ENCODE measurements at places on chromosomes 16 and 17. TPM values are rescaled to one million over a fixed set of nuclear protein-coding genes. Genes with fewer than 3 reads are reported as not detected.
A peak's percentile ranks its signal among the peaks of the same experiment; 100 is the strongest.

The PRR15L gene
- not detected for total RNA-seq

The PRRT2 gene
- 6.7 TPM for total RNA-seq

The CLEC3A gene
- total RNA-seq: not detected

The CCL4 gene
- 21.8 TPM for total RNA-seq

The TMEM92 gene
- total RNA-seq: 28.2 TPM

The RCVRN gene
- not detected for total RNA-seq

- DNase-seq: no peak
- H3K4me1 ChIP-seq: peaks cover 4% of the 10 kb centered on the region
- no peak overlapping the region for H3K27ac ChIP-seq
- no peak overlapping the region for H3K4me3 ChIP-seq
- H3K36me3 ChIP-seq: no peaks in the 10 kb centered on the region
Measured at GRCh38 chr17:21463779-21464407, 87.7 kb downstream of the KCNJ12 start.

- peaks cover 3% of the 10 kb centered on the region for H3K27me3 ChIP-seq
- H3K27ac ChIP-seq: no peak overlapping the region
- no peaks in the 10 kb centered on the region for H3K4me1 ChIP-seq
- H3K4me3 ChIP-seq: no peak overlapping the region
- no peaks in the 10 kb centered on the region for H3K36me3 ChIP-seq
Measured at GRCh38 chr16:82358606-82359221, 188.7 kb upstream of the MPHOSPH6 start.

DNA sequence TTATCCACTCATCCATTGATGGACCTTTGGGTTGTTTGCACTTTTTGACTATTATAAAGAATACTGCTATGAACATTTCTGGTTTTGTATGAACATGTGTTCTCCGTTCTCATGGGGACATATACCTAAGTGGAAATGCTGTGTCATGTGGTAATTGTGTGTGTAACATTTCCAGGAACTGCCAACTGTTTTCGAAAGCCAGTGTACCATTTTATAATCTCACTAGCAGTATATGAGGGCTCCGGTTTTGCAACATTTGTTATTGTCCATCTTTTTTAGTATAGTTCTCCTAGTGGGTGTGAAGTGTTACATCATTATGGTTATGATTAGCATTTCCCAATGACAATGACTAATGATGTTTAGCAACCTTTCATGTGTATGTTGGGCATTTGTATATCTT lies 5.1 kb upstream of the TRIM25 start:
- H3K27ac ChIP-seq: no peak overlapping the region
- DNase-seq: no peak
- no peaks in the 10 kb centered on the region for H3K27me3 ChIP-seq
- no peaks in the 10 kb centered on the region for H3K36me3 ChIP-seq

DNA sequence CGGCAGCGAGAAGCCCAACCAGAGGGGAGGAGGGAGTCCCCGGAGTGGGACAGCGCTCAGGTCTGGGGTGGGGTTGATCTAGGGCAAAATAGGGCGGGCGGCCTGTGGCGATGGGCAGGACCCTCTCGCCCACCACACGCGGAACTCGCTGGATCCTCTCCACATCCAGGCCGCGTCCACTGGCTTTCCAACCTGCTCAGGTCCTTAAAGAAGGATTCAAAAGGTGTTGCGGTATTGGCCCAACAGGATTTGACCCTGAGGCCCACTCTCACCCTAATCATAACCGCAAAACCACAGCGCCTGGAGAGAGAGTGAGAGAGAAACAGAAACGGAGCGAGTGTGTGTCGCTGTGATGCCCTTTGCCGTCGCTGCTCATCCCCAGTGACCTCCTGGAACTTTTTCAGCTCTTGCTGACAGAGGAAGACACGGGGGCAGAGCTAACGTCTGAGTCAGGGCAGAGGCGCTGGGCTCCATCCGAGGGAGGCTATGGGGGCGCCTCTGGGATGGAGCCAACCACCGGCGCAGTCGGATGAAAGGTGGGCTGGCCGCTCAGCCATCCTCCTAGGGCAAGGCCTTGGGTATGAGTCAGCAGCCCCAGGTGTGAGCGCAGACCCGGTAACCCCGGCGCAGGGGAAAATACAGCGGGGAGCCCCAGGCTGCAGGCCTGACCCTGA lies 16.7 kb upstream of the OR1F1 start:
- H3K27me3 ChIP-seq: peaks cover 50% of the 10 kb centered on the region
- DNase-seq: no peak
- H3K27ac ChIP-seq: no peak overlapping the region
- no peak overlapping the region for H3K4me3 ChIP-seq
- H3K36me3 ChIP-seq: no peaks in the 10 kb centered on the region

DNA sequence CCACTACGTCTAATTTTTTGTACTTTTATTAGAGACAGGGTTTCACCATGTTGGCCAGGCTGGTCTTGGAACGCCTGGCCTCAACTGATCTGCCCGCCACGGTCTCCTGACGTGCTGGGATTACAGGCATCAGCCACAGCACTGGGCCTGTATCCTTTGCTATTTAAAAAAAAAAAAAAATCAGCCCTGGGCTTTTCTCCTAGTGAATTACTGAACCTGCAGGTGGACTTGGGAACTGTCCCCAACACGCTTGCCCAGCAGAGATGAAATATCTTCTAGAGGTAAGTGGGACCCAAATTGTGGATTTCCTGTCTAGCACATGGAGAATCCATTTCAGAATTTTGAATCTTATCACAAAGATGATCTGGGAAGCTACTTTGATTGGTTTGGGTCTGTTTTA lies 14.8 kb downstream of the CNOT1 start:
- no peaks in the 10 kb centered on the region for H3K27me3 ChIP-seq
- peaks cover 13% of the 10 kb centered on the region for H3K4me1 ChIP-seq
- H3K27ac ChIP-seq: peak overlapping the region; percentile 30
- DNase-seq: no peak
- peaks cover 12% of the 10 kb centered on the region for H3K36me3 ChIP-seq

GRCh38 chr16:23072084-23072599 lies 77.1 kb downstream of the USP31 start:
- DNase-seq: peak; percentile 72
- peaks cover 28% of the 10 kb centered on the region for H3K4me1 ChIP-seq
- H3K27me3 ChIP-seq: no peaks in the 10 kb centered on the region
- peak overlapping the region; percentile 34 for H3K4me3 ChIP-seq
- peak overlapping the region; percentile 90 for H3K27ac ChIP-seq

DNA sequence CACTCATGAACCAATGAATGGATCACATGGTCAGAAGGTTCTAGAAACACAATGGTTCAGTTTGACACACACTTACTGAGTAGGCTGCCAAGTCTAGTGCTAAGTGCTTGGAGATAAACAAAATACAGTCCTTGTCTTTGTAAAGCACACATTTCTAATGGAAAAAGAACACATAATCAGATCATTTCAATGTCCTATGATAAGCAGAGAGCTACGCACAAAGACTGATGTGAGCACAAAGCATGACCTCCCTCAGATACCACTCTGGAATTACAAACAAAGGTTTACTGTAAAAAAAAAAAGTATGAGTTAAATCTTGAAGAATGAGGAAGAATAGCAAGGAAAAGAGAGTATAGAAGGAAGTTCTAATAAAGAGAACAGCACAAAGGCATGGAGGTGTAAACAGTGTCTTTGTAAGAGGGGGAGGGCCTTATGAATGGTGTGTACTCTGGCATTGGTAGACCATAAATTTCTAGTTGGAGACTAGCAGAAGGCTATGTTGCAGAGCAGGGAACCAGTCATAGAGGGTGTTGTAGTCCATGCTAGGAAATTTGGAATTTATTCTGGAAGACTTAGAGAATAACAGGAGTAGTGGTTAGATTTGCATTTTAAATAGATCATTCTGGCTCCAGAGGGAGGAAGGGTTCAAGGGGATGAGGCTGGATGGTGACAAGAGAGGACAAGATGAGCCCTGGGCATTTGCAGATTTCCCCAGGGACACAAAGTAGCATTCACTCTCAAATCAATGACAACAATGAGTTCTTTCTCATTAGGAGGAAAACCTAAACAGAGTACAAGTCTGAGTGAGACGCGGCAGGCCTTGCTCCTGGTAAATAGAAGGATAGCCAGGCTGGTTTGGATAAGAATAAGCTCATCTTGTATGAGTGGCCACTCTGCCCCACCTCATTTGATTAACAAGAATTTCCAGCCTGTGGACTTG lies 468.0 kb downstream of the TOX3 start:
- DNase-seq: no peak
- no peaks in the 10 kb centered on the region for H3K27me3 ChIP-seq
- no peak overlapping the region for H3K4me3 ChIP-seq

GRCh38 chr17:37605813-37606505 lies 3.3 kb downstream of the SYNRG start:
- peaks cover 7% of the 10 kb centered on the region for H3K36me3 ChIP-seq
- no peaks in the 10 kb centered on the region for H3K27me3 ChIP-seq
- peak; percentile 42 for DNase-seq
- H3K4me1 ChIP-seq: peaks cover 9% of the 10 kb centered on the region

GRCh38 chr17:77810536-77810935 lies 148.0 kb upstream of the TNRC6C start:
- peak overlapping the region; percentile 44 for H3K27ac ChIP-seq
- peak; percentile 83 for DNase-seq
- H3K36me3 ChIP-seq: no peaks in the 10 kb centered on the region

GRCh38 chr16:68131813-68132706 lies 46.9 kb downstream of the NFATC3 start:
- no peak for DNase-seq
- H3K4me3 ChIP-seq: no peak overlapping the region
- no peaks in the 10 kb centered on the region for H3K4me1 ChIP-seq
- no peak overlapping the region for H3K27ac ChIP-seq
- H3K36me3 ChIP-seq: no peaks in the 10 kb centered on the region
- no peaks in the 10 kb centered on the region for H3K27me3 ChIP-seq
